ENCODE measurements at places on chromosomes 11 and 22. TPM values are rescaled to one million over a fixed set of nuclear protein-coding genes. Genes with fewer than 3 reads are reported as not detected.

- no peaks in the 10 kb centered on the region for H3K27me3 ChIP-seq
- DNase-seq, result no peak
- H3K27ac ChIP-seq, result no peak overlapping the region
- no peak overlapping the region for H3K4me3 ChIP-seq
These were observed 205.1 kb upstream of the PITPNB start for GRCh38 chr22:28123989-28124766.

FAM83F gene
- total RNA-seq, result not detected

DNA sequence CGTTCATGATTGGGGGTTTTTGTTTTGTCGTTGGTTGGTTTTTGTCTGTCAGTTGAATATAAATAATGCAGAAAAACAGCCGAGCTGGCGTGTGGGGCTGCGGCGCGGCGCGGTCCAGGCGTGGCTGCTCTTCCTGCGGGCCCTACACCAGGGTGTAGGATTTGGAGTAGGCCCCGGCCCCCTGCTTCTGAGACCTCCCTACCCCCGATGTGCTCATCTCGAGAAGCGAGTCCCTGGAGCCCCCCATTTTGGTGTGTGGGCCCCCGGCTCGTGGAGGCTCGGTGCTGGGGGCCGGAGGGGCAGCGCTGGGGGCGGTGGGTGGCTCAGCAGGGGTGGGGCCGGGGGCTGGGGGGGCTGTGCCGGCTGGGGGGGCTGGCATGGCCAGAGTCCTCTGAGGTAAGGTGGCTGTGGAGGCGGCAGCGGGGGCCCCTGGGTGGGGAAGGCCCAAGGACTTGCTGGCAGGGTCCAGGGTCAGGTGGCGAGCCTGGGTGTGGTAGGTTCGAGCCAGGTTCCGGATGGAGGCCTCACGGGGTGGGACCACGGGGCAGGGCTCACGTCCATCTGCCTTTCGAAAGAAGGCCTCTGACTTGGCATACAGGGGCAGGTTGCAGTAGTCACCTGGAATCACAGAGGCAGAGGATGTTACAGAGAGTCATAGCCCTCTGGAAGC lies 100.7 kb downstream of the CEP164 start:
- H3K36me3 ChIP-seq, result no peaks in the 10 kb centered on the region
- H3K27ac ChIP-seq, result no peak overlapping the region
- H3K4me1 ChIP-seq, result no peaks in the 10 kb centered on the region
- no peak overlapping the region for H3K4me3 ChIP-seq

DNA sequence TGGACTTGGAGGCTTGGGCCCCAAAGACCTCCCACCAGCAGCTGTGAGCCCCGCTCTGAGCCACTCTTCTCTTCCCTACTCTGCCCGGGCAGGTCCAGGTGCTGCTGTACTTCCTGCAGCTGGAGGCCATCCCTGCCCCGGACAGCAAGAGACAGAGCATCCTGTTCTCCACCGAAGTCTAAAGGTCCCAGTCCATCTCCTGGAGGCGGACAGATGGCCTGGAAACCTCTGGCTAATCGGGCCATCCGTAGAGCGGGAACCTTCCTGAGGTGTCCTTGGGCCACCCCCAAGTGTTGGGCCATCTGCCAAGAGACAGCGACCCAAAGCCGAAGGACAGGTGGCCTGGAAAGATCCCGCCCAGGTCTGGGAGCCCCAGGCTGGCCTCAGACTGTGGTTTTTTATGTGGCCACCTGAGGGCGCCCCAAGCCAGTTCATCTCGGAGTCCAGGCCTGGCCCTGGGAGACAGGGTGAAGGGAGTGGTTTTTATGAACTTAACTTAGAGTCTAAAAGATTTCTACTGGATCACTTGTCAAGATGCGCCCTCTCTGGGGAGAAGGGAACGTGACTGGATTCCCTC lies 135.1 kb downstream of the BCR start:
- H3K4me1 ChIP-seq, result no peaks in the 10 kb centered on the region
- DNase-seq, result peak; percentile 39
- no peaks in the 10 kb centered on the region for H3K27me3 ChIP-seq

DNAJB7 gene
- total RNA-seq, result not detected

CHRM1 gene
- total RNA-seq, result not detected

SLC7A4 gene
- not detected for total RNA-seq

GRCh38 chr22:39343259-39344045 lies 6.3 kb upstream of the SYNGR1 start:
- DNase-seq, result peak; percentile 70
- H3K27me3 ChIP-seq, result no peaks in the 10 kb centered on the region
- H3K27ac ChIP-seq, result no peak overlapping the region
- no peak overlapping the region for H3K4me3 ChIP-seq

TRIM48 gene
- total RNA-seq, result not detected

GRCh38 chr22:35328472-35328885 lies 28.8 kb downstream of the TOM1 start:
- peak overlapping the region; percentile 45 for H3K4me3 ChIP-seq
- no peaks in the 10 kb centered on the region for H3K27me3 ChIP-seq
- DNase-seq, result peak; percentile 96
- peaks cover 53% of the 10 kb centered on the region for H3K4me1 ChIP-seq
- peaks cover 63% of the 10 kb centered on the region for H3K36me3 ChIP-seq

FAM89B gene
- 3.6 TPM for total RNA-seq

DNA sequence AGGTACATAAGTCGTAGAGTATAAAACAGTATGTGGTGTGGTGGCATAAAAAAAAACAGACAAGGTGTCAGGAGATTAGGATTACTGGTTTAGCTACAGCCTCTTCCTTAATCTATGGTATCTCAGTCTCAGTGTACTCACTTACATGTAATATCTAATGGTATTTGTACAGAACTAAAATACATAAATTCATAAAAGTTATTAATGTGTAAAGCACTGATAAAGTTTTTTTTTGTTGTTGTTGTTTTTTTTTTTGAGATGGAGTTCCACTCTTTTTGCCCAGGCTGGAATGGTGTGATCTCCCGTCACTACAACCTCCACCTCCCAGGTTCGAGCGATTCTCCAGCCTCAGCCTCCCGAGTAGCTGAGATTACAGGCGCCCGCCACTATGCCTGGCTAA lies 2.9 kb downstream of the PTS start:
- no peak overlapping the region for H3K27ac ChIP-seq
- H3K27me3 ChIP-seq, result no peaks in the 10 kb centered on the region
- no peak overlapping the region for H3K4me3 ChIP-seq
- H3K36me3 ChIP-seq, result peaks cover 26% of the 10 kb centered on the region
- no peak for DNase-seq

FZD4 gene
- 46.5 TPM for total RNA-seq

ANO3 gene
- total RNA-seq, result 0.44 TPM

- no peak overlapping the region for H3K27ac ChIP-seq
- peaks cover 10% of the 10 kb centered on the region for H3K36me3 ChIP-seq
- no peak overlapping the region for H3K4me3 ChIP-seq
- peaks cover 34% of the 10 kb centered on the region for H3K4me1 ChIP-seq
These were observed 12.8 kb downstream of the MACROD1 start for GRCh38 chr11:64152841-64153691.

DNA sequence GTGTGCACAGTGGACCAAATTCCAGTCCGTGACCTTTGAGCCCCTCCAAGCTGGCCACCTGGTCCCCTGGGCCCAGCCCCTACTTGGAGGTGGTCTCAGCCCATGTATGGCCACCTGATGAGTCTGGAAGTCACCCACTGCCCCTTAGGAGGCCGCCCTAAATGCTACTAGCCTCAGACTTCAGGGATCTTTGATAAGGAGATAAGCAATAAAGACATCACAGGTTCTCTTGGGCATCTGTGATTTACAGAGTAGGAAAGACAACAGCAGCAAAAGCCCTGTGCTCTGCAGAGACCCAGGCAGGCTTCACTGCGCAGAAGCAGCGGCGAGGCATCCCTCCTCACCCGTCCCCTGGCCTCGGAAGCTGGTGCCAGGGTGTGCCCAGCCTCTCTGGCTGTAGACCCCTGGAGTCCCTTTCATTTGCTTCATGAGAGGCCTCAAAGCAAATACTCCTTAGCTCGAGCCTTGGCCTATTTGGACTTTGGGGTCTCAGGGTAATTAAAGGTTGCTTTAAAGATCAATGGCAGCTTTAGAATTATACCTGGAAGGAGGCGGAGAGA lies 360.1 kb downstream of the TBC1D22A start:
- H3K4me1 ChIP-seq, result peaks cover 7% of the 10 kb centered on the region
- DNase-seq, result no peak
- H3K36me3 ChIP-seq, result no peaks in the 10 kb centered on the region

DNA sequence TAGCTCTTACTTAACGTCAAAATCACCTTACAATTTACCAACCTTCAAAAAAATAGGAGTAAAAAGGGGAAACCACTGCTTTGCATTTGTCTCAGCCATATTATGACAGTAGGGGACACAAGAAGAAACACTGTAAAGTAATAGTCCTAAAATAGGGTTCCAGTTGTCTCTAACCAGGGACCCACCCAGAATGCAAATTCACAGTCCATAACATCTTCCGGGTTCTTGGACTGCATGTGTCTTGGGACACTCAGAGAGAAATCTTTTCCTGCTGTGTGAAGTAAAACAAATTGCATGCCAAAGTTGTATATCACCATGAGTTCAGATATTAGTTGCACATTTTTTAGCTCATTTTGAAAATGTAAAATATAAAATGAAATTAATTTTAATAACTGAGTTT lies 69.8 kb upstream of the PGR start:
- no peaks in the 10 kb centered on the region for H3K4me1 ChIP-seq
- no peaks in the 10 kb centered on the region for H3K36me3 ChIP-seq
- H3K27ac ChIP-seq, result no peak overlapping the region
- no peak overlapping the region for H3K4me3 ChIP-seq

GRCh38 chr11:2237457-2238238 lies 32.7 kb downstream of the ASCL2 start:
- H3K36me3 ChIP-seq, result no peaks in the 10 kb centered on the region
- H3K27ac ChIP-seq, result no peak overlapping the region
- no peak for DNase-seq
- no peak overlapping the region for H3K4me3 ChIP-seq
- peaks cover 30% of the 10 kb centered on the region for H3K27me3 ChIP-seq

DNA sequence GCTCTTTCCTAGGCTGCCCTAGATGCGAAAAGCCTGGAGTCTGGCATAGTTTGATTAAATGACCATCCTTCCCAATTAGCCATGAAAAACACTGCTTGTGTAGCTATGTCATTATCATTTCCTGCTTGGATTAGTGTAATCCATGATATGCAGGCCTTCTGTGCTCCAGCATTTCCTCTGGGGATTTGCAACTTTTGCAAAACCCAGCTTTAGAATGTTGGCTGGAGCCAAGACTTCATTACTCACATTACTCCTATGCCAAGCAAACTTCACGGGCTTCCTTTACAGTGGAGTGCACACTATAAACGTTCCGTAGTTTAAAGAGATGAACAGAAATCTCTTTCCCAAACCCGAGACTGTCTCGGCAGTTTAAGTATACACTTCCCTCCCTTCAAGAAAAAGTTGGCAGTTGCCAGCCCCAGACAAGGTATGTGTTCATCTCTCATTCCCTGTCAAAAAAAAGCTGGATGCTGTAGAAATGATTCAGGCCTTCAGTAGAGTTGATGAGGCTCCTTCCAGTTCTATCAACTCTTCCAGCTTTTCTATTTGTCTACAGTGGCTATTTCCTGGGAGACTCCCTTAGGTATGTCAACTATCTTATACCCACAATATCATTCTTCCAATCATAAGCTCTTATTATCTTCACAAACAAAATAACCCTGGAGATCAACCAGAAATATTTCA lies 180.0 kb downstream of the MAML2 start:
- H3K27ac ChIP-seq, result no peak overlapping the region
- peaks cover 35% of the 10 kb centered on the region for H3K4me1 ChIP-seq
- DNase-seq, result no peak
- H3K36me3 ChIP-seq, result no peaks in the 10 kb centered on the region

KRTAP5-7 gene
- total RNA-seq, result not detected

MEI1 gene
- 0.75 TPM for total RNA-seq

GRCh38 chr11:80280737-80281136 lies 839.9 kb upstream of the TENM4 start:
- H3K4me1 ChIP-seq, result no peaks in the 10 kb centered on the region
- no peak for DNase-seq
- H3K4me3 ChIP-seq, result no peak overlapping the region
- no peak overlapping the region for H3K27ac ChIP-seq

DNA sequence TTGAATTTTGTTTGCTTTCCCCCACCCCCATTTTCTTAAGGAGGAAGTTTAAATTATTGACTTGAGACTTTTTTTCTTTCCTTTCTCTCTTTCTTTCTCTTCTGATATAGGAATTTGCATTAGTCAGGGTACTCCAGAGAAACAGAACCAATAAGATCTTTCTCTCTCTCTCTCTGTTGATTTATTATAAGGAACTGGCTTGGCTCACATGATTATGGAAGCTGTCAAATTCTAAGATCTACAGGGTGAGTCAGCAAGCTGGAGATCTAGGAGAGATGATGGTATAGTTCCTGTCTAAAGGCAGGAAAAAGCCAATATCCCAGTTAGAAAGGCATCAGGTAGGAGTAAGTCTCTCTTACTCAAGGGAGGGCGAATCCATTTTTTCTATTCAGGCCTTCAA lies 64.0 kb downstream of the CCDC81 start:
- DNase-seq, result no peak
- no peaks in the 10 kb centered on the region for H3K4me1 ChIP-seq
- no peak overlapping the region for H3K27ac ChIP-seq
- no peak overlapping the region for H3K4me3 ChIP-seq
- H3K27me3 ChIP-seq, result no peaks in the 10 kb centered on the region
- no peaks in the 10 kb centered on the region for H3K36me3 ChIP-seq

PHLDA2 gene
- total RNA-seq, result 0.55 TPM

CARS1 gene
- total RNA-seq, result 32.1 TPM

CNTF gene
- 1.5 TPM for total RNA-seq

PRR33 gene
- total RNA-seq, result not detected

JHY gene
- total RNA-seq, result not detected

OR4D5 gene
- total RNA-seq, result not detected

FGF19 gene
- not detected for total RNA-seq

DNA sequence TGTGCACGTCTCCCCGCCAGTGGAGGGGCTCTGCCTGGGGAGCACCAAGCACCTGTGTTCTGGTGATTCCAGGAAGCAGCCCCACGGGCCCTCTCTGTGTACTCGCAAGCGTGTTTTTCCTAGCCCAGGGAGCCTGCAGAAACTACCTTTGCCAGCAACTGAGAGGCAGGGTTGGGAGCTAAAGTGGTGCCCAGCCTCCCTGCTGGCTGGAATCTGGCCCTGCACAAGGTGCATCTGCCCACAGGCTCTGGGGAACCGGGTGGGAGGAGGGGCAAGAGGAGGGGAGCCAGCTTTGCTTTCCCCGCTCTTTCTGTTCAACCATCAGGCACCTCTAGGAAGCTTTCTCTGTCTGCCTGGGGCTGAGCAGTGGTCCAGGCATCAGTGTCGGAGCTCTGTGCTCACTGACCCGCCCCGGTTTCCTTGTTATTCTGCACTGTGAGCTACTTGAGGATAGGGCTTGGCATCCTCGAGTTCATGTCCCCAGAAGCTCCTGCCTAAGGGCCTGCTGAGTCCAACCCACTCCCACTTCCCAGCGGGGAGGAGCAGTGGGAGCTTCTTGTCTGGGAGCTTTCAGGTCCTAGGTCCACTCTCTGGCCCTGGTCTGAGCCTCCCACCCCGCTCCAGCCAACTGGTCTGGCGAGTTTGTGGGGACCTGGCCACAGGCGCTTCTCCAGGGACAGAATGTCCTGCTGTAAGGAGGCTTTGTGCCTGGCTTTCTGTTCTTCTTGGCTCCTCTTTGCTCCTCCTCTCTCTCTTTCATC lies 14.9 kb downstream of the DAGLA start:
- H3K4me1 ChIP-seq, result peaks cover 51% of the 10 kb centered on the region
- no peak overlapping the region for H3K4me3 ChIP-seq
- no peaks in the 10 kb centered on the region for H3K36me3 ChIP-seq
- DNase-seq, result peak; percentile 44

CSRP3 gene
- not detected for total RNA-seq

- no peak overlapping the region for H3K27ac ChIP-seq
- no peak for DNase-seq
- no peaks in the 10 kb centered on the region for H3K27me3 ChIP-seq
- H3K4me3 ChIP-seq, result no peak overlapping the region
These were observed 834.6 kb downstream of the TBC1D22A start for GRCh38 chr22:47597041-47597440.

Data from HepG2 (cell line).